Effector memory CD8-positive, alpha-beta T cell (primary cell): ENCODE measurements at places on chromosomes 11 and 22.

GRCh38 chr11:101436511-101437142 lies 147.2 kb downstream of the TRPC6 start:
- H3K4me3 ChIP-seq = no peak overlapping the region
- no peak overlapping the region for H3K27ac ChIP-seq
- no peak for DNase-seq
- no peaks in the 10 kb centered on the region for H3K4me1 ChIP-seq

GRCh38 chr22:46913351-46913750 lies 150.9 kb downstream of the TBC1D22A start:
- H3K36me3 ChIP-seq = peaks cover 31% of the 10 kb centered on the region
- H3K4me3 ChIP-seq = no peak overlapping the region
- no peak for DNase-seq
- no peaks in the 10 kb centered on the region for H3K27me3 ChIP-seq

- H3K4me3 ChIP-seq = peak overlapping the region; percentile 38
- peak overlapping the region; percentile 20 for H3K27ac ChIP-seq
- H3K36me3 ChIP-seq = peaks cover 22% of the 10 kb centered on the region
- H3K4me1 ChIP-seq = peaks cover 79% of the 10 kb centered on the region
- no peak for DNase-seq
Measured at GRCh38 chr11:68506908-68507307, 46.4 kb downstream of the PPP6R3 start.

DNA sequence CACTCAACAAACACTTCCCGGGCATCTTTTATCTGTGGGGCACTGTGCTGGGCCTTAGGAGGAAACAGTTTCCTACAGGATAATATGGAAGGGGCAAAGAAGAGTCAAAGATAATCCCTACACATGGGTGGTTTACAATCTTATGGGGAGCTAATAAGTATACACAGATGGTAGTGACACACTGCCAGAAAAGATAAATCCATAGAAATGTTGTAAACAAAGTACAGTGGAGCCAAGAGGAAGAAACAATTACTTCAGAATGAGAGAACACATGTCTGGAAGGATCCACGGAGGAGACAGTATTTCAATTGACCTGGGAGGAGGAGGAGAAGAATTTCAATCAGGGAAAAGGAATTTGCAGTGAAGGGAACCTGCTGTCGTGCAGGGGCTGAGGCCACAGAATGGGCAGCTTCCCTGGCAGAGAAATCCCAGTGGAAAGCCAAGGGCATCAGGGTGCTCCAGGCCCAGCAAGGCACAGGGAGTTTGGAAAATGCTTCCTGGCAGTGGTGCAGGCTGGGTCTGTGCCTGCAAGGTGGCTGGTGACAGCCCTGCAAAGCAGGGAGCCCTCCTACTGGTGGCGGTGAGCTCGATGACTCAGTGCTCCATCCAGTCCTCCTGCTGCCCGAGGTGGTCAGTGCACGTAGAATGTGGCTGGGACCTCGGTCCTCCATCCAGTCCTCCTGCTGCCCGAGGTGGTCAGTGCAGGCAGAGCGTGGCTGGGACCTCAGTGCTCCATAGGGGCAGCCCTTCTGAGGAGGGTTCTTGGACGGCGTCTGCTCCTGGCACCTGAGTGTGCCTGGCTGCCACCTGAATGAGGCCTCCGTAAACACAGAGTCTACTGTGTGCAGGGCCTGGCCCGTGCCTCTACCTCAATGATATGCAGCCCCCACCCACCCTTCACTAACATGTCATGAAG lies 444.3 kb upstream of the B3GAT1 start:
- H3K4me3 ChIP-seq = no peak overlapping the region
- H3K27ac ChIP-seq = no peak overlapping the region
- DNase-seq = no peak
- no peaks in the 10 kb centered on the region for H3K36me3 ChIP-seq
- no peaks in the 10 kb centered on the region for H3K4me1 ChIP-seq

- H3K27ac ChIP-seq = no peak overlapping the region
- no peaks in the 10 kb centered on the region for H3K4me1 ChIP-seq
- no peaks in the 10 kb centered on the region for H3K36me3 ChIP-seq
- no peak for DNase-seq
- peaks cover 54% of the 10 kb centered on the region for H3K27me3 ChIP-seq
Measured at GRCh38 chr11:69450064-69450856, 31.2 kb upstream of the LINC01488 start.

DNA sequence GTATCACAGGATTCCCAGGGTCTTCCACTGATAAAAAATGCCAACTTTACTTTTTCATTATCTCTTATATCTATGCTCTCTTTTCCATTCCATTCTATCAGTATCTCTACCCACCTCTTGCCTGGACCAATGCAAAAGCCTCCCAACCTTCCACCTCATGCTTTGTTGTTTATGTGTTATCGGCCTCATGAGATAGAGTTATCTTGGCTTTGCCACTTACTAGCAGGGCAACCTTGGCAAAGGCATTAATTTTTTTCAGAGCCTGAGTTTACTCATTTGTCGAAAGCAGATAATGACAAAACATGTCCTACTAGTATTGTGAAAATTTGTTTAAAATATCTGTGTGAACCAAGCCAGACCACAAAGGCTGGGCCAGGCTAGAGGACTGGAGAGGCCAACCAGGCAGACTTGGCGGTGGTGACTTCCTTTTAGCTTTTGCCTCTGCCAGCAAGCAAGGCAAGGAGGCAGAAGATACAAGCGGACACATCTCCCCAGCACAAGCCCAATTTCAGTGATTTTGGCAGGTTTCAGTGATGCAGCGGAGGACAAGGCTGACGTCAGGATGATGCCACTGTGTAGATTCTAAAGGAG lies 106.9 kb downstream of the ADAMTS15 start:
- no peak overlapping the region for H3K4me3 ChIP-seq
- H3K27me3 ChIP-seq = peaks cover 32% of the 10 kb centered on the region
- no peaks in the 10 kb centered on the region for H3K4me1 ChIP-seq
- no peak overlapping the region for H3K27ac ChIP-seq

DNA sequence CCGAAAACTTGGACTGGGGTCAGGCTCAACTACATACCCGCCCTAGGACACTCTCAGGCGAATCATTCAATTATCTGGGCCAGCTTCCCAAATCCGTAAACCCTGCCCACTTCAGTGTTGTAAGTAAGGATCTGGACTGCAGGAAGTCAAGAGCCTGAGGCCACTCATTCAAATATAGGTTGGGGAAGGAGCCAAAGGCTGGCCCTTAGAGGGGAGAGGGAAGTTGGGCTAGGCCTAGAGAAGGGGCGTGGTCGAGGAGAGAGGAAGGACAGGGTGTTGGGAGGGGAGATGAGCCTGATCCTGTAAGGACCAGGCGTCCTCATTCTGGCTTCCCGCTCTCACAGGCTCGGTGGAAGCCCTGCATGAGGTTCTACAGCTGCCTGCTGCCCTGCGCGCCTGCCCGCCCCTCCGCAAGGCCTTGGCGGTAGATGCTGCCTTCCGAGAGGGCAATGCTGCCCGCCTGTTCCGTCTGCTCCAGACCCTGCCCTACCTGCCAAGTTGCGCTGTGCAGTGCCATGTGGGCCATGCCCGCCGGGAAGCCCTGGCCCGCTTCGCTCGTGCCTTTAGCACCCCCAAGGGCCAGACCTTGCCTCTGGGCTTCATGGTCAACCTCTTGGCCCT lies 3.0 kb downstream of the SAC3D1 start:
- H3K4me3 ChIP-seq = no peak overlapping the region
- peaks cover 10% of the 10 kb centered on the region for H3K4me1 ChIP-seq
- no peaks in the 10 kb centered on the region for H3K27me3 ChIP-seq

DNA sequence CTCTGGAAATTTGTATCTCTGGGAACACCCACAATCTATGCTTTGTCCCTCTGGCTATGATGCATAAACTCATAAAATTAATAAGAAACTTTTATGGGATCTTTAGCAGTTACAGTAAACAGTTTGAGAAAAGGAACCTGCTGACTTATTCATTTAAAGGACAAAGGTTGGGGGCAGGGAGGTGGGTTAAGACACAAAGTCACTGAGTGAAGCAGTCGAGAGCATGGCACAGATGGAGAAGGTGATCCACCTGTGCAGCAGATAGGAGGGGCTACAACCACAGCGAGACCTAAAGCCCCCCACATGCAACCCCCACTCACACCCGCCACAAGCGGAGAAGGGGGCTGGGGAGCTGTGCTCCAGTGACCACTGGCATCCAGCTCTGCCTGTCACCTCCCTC lies 45.0 kb downstream of the SMCO4 start:
- DNase-seq = no peak
- no peaks in the 10 kb centered on the region for H3K36me3 ChIP-seq
- no peak overlapping the region for H3K4me3 ChIP-seq
- H3K27ac ChIP-seq = no peak overlapping the region
- H3K4me1 ChIP-seq = no peaks in the 10 kb centered on the region

DNA sequence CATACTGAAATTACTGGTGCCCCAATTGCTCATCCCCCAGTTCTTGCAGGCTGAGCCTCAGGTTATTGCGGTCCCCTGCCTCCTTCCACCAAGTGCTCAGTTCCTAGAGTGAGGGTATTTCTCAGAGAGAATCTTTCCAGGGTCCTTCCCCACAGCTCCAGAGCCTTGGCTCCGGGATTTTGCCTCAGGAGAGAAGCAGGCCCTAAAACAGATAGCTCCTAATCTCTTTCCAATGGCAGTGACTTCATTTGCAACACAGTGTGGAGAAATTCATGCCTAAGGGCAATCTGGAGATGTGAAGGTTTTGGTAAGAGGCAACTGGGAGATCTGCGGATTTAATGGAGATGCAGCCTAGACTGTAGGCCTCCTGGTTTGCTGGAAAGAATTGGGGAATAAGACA lies 2.9 kb downstream of the NF2 start:
- no peak for DNase-seq
- no peak overlapping the region for H3K27ac ChIP-seq
- peak overlapping the region; percentile 10 for H3K4me3 ChIP-seq
- no peaks in the 10 kb centered on the region for H3K27me3 ChIP-seq
- peaks cover 15% of the 10 kb centered on the region for H3K4me1 ChIP-seq
- peaks cover 3% of the 10 kb centered on the region for H3K36me3 ChIP-seq

DNA sequence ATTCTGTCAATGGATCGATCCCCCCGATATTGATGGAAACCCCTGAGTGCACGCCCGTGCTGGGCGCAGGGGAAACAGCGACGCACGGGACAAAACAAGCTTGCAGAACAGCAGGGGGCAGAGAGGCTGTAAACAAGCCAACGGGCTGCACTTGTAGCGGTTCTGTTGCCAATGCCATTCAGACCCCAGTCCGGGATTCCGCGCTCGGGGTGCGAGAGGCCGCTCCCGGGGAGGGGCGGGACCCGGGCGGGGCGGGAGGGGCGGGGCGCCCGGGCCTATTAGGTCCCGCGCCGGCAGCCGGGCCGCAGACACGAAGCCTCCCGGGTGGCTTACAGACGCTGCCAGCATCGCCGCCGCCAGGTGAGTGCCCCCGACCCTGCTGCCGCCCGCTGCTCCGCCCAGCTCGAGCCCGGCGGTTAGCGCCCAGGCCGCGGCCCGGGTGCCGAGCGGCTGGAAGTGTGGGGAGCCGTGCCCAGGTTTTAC lies at the start of gene BIK:
Gene BIK, plus strand, starts transcription at position 307 of the 483 bp plus-strand sequence. CDS start 13,273 bp downstream, outside the sequence.
- H3K36me3 ChIP-seq = peaks cover 7% of the 10 kb centered on the region
- peak within 1 kb of the TSS; percentile 52 for H3K27ac ChIP-seq
- peak; percentile 14 for DNase-seq

DNA sequence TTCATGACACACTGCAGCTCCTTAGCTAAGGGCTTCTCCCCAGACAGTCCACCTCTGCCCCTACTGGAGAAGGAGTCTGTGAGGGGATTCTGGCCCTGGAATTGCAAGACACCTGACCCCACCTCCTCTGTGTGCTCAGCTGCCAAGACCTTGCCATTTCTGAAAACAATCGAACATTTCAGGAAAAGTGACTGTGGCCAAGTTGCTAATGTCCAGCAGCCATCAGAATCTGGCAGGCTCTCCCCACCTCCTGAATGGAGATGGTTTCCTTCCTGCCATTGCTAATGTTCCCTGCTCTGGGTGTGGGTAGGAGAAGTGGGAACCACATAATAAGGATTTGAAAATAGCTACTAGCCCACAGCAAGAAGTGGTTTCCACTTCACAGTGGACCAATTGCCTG lies 127.2 kb upstream of the ALX4 start:
- H3K27me3 ChIP-seq = peaks cover 96% of the 10 kb centered on the region
- no peaks in the 10 kb centered on the region for H3K36me3 ChIP-seq
- no peak for DNase-seq
- H3K27ac ChIP-seq = no peak overlapping the region

- H3K27me3 ChIP-seq = no peaks in the 10 kb centered on the region
- no peaks in the 10 kb centered on the region for H3K4me1 ChIP-seq
- no peaks in the 10 kb centered on the region for H3K36me3 ChIP-seq
- H3K27ac ChIP-seq = no peak overlapping the region
- no peak for DNase-seq
Measured at GRCh38 chr11:65172600-65172999, 2.6 kb downstream of the SPDYC start.

GRCh38 chr11:92227230-92227814 lies 2.7 kb downstream of the FAT3 start:
- H3K27ac ChIP-seq = no peak overlapping the region
- no peak overlapping the region for H3K4me3 ChIP-seq
- H3K36me3 ChIP-seq = no peaks in the 10 kb centered on the region
- H3K27me3 ChIP-seq = peaks cover 20% of the 10 kb centered on the region

- DNase-seq = no peak
- H3K4me1 ChIP-seq = peaks cover 6% of the 10 kb centered on the region
- H3K27ac ChIP-seq = no peak overlapping the region
- no peak overlapping the region for H3K4me3 ChIP-seq
- peaks cover 9% of the 10 kb centered on the region for H3K27me3 ChIP-seq
Measured at GRCh38 chr11:6655020-6655789, 404 bp downstream of the DCHS1 start.
